ENCODE measurements at places on chromosomes 16 and 17.

- no peak for DNase-seq
These were observed 36.1 kb downstream of the GOSR1 start for GRCh38 chr17:30513346-30513745.

DNA sequence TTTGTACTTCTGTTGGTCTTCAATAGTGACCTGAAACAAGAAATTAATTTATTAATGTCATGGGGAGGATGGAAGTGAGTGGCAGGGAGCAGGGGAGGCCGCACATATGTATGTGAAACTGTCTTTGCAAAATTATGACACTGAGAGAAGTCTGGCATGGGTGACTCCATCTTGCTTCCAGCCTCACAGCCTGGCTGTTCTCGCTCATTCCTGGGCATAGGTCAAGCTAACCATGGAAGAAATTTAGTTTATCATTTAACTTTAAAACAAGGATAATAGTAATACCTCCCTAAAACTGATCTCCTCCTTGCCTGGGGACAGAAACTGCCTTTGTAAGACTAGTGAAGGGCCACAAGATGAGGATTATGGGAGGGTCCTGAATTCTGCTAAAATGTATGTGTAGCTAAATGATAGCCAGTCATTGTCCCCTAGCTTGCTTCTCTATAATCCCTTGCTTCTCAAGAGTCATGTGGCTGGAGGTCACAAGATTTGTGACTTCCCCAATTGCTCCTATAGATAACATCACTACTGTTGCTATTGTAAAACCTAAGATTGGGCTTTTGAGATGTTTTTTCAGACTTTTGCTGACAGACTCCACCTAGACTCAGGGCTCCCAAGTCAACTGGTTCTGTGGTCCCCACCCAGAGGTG is 126.0 kb downstream of the HS3ST3A1 start:
- DNase-seq = no peak

DNA sequence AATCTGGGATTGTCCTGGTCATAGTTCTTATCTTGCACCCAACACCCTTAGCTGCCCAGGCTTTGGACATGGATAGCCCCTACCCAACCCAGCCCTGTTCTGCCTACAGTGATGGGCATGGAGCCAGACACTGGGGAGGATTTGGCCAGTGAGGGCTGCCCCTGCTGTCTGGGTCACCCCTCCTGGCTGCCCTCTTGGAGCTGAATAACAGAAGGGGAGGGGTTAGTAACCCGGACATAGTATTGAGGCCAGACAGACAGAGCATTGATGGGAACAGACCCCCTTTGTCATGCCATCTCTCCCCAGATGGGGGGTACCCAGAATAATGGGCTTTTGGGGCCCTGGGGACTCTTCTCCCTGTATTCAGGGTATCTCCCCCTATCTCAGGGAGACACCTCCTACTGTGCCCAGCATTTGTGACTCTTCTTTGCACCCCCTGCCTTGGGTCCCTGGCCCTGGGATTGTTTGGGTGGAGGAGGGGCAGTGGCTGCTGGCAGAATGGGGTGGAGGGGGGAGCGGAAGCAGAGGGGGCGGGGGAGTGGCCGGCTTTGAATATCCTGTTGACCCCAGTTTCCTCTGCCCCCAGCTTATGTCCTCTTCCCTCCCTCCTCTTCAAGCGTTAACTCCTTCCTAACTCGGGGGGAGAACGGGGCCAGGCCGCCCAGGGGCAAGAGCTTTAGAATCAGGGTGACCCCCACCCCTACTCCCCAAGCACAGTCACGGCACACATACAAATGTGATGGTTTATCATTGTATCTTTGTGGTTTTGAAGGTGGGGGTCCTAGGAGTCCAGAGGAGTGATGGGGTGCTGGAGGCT is 17.0 kb downstream of the GJD3 start:
- DNase-seq = no peak

DNA sequence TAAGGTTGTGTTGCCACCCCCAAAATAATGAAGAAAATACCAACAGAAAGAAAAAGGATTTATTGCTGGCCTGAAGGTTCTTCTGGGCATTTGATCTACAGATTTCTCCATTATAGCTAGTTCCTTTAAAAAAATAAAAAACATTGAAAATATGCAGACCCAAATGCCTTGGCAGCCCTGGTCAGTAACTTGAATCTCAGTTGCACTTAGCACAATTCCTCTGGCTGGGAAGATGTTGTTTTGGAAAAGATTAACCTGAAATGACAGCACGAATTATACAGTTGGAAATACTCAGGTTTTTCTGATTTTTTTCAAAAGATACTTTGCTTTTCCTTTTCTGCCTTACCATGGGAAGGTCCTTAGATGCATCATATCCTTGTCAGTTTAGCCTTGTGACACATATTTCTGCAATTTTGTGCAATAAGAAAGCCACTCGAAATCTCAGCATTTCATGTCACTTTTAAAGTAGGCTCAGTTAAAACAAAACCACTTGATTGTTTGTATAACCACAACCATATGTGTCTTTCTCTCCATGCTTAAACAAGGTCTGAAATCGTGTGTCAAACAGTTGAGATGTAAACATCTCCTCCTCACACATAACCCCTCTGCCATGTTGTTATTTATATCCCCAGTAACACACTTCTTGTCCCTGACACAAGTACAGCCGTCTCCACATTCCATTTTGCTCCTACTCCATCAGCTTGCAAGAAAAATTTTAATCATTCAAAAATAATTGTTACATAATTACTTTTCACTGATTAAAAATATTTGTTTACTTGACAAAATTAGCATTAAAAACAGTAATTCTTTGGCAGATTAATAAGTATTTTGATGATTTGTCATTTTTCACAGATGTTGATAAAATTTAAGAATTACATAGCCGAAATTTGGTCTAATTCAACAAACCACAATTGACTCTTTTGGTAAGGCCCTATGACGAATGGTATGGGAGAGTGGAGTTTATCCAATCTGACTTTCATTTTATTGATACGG is 61.1 kb downstream of the SIAH1 start:
- DNase-seq = no peak

DNA sequence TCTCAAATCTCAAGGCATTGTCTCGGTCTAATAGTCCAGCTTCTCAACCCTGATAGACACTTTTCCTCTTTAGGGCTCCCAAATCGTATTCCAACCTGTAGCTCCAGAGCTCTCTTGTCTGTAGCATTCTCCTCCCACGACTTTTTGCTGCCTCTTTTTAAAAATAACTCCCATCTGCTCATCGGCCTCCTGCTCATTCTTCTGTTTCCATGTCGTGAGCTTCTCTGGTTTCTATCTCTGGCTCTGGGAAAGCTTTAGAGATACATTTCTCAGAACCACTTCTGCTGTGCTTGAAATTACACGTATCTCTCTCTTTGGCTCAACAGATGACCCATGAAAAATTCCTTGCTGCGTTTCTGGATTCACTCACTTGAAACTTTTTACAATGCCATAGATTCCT is 609.6 kb upstream of the C16orf82 start:
- DNase-seq = no peak

DNA sequence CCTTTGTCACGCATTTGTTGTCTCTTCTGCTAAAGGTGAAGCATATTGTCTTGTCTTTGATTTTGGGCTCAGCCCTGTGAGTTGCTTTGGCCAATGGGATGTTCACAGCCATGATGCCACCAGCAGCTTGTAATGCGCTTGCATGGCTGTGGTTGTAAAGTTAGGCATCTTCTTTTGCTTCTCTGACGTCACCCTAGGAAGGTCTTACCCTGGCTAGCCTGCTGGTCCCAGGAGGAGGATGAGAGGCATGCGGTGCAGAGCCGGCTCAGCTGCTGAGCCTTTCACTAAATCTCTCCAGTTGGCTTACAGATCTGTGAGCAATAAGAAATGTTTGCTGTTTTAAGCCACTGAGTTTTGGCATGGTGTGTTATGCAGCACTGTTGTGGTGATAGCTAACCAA is 40.8 kb downstream of the IRX6 start:
- no peak for DNase-seq

GRCh38 chr16:17850581-17851250 is 380.0 kb upstream of the XYLT1 start:
- no peak for DNase-seq

GRCh38 chr16:66740010-66740409 is 11.4 kb downstream of the DYNC1LI2 start:
- DNase-seq = peak; percentile 74

DNA sequence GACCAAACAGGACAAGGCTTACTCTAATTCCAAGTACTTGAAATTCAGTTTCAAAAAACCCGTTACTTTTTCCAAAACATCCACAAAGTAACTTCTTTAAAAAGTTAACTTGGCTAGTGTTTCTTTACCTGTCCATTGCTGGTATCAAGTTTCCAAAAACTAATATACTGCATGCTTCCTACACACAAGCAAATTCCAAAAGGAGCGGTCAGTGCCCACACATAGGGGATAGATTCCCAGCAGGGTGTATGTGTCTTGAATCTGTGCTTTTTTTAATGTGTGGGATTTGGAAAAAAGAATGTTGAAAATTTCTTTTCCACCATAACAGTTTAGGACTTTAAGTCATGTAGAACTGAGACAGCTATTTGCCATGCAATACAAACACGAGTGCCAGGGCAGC is 367.8 kb upstream of the SOX9 start:
- DNase-seq = no peak

DNA sequence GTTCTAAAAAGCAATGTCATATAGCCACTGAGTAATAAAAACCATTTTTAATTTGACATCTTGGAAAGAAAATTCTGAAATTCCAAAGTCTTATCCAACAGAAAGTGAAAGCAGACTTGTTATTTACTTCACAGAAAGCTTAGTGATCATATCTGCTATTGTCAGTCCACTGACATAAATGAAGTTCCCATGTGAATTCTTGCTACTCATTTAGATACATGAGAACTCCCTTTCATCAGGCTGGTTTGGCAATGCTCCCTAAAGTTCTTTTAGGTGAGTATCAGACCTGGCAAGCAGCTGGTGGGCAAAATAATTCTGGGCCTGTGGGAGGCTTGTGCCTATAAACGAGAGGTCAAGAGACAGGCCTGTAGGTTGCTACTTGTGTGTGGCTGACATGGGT is 23.4 kb downstream of the NME2 start:
- DNase-seq = no peak

- DNase-seq = peak; percentile 72
These were observed 5.5 kb upstream of the ERAL1 start for GRCh38 chr17:28849281-28849680.

DNA sequence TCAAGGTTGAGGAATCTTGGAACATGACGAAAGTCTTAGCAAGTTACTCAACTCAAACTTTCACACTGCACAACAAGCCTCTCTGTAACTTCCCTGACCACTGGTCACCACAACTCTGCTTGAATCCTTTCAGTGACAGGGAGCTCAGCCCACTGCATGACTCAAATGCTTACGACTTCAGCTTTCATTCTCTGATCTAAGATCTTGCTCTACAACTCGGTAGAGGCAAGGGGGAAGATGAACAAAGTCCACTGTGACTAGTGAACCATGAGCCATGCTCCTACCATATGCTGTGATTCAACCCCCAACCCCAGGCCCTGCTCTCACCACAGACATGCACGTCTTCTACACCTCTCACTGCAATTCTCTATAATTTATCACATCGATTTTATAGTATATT is 160.9 kb downstream of the SLC39A11 start:
- no peak for DNase-seq

All from hematopoietic multipotent progenitor cell treated with erythropoietin and hydrocortisone succinate and interleukin-3 and kit ligand, for 17 days (in vitro differentiated cells).